ENCODE measurements at places on chromosomes 5 and 9. TPM values are rescaled to one million over a fixed set of nuclear protein-coding genes. Genes with fewer than 3 reads are reported as not detected.

DNA sequence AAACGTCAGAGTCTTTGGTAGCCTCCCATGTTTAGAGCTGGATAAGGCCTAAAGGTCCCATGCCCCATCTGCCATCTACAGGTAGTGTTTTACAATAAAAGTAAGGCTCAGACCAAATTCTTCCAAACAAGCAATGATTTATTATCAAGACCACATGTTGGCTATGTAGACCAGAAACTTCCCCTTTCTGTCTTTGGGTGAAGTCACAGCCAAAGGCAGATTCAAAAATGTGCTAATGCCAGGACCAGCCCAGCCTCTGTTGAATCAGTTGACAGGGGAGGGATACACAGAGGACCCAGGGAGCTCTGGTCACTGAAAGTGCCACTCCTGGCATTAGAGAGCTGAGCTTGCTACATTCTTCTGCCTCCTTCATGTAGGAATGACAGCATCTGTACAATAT is 360.8 kb downstream of the NTRK2 start:
- no peak for DNase-seq

The FANCC gene
- total RNA-seq = 4.3 TPM

The PLAC8L1 gene
- total RNA-seq = not detected

DNA sequence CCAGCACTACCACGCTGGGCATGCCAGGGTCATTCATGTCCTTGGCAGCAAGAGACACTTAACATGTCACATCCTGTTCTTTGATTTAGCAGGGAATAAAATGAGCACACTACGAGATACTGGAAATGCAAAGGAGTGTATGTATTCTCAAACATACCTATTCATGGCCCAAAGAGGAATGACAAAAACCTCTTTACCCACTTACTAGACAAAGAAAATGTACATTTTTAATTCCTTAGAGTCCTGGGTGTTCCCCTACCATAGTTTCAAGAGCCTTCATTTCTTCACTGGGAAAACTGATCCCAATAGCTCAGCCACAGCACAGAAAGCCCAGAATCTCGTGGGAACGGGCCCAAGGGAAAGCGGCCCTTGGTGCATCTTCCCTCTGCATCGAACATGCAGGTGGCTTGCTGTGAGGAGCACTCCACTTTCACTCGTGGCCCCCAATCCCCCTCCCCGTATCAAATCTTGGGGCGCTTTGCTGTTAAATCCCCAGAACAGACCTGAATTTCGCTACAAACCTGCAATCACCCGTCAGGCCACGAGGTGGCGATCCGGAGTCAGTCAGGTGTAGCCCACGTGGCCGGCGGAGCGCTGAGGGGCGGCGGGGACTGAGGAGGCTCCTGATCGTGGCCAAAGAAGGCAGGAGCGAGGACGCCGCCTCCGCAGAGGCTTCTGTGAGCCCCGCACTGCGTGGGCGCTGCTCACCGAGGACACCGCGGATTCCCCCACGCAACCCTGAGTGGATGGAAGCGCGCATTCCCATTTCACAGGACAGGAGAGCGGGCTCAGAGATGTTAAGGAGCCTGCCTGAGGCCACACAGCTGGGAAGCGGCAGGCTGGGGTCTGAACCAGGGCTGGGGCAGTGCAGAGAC is 91.4 kb downstream of the LMX1B start:
- DNase-seq = no peak

- DNase-seq = no peak
Measured at GRCh38 chr5:103475629-103476240, 86.9 kb downstream of the NUDT12 start.

DNA sequence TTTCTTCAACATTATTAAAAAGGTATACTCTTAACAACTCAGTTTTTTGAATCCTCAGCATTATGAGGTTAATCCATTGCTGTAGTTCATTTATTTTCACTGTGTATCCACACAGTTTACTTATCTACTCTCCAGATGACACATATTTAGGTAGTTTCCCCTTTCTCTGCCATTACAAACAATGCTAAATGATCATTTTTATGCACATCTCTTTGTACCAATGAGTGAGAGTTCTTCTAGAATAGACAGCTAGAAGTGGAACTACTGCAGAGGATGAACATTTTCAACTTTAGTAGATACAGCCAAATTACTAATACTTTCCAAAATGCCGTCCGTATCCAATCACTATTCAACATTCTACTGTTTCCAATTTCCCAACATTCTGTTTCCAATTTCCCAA is 11.5 kb downstream of the AFF4 start:
- no peak for DNase-seq

- no peak for DNase-seq
Measured at GRCh38 chr5:75588666-75589065, 22.6 kb upstream of the ANKDD1B start.

The BARHL1 gene
- total RNA-seq = not detected

The SLC6A19 gene
- 0.05 TPM for total RNA-seq

DNA sequence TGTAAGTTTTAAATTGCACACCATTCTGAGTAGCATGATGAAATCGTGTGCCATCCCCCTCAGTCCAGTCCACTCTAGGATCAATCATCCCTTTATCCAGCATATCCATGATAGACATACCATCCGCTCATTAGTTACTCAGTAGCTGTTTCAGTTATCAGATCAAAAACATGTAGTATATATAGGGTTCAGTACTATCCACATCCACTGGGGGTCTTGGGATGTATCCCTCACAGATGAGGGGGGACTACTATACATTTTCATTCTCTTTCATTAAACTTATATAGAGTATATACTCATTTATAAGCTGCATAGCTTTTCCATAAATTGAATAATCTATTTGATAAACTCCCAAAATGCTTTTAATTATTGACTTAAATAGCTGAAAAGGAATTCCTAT is 67.6 kb downstream of the MEIKIN start:
- DNase-seq = no peak
